Renal cortex interstitium (tissue), 15 donors: ENCODE measurements at places on chromosomes 1 and 21.

DNA sequence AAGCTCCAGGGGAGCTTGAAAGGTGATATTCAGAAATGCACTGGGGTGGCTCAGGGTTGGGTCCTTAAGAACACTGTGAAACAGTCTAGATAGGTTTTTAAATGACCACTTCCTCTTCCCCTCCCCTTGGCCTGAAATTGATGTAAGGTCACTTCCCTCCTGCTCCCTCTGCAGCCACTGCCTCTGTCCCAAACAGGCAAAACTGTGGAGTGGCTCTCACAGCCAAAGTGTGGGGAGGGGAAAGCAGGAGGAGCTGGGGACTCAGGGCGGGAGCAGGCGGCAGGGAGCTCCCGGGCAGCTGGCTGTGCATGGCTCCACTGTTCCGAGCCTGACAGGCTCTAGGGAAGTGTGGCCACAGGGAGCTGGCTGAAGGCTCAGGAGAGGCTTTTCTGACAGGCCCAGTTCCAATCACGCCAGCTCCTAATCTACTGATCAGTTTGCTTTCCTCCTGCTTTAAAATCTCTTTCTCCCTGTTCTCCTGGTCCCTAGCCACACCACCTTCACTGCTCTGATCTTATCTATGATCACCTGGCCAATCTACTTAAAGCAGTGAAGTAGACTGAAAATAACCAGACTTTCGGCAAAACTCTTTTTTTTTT lies 5.1 kb upstream of the CSRP1 start:
- DNase-seq, result no peak

- DNase-seq, result no peak
These were observed 1.7 kb downstream of the LIN28A start for GRCh38 chr1:26412180-26412840.

GRCh38 chr1:77134359-77134758 lies 84.9 kb downstream of the PIGK start:
- no peak for DNase-seq

DNA sequence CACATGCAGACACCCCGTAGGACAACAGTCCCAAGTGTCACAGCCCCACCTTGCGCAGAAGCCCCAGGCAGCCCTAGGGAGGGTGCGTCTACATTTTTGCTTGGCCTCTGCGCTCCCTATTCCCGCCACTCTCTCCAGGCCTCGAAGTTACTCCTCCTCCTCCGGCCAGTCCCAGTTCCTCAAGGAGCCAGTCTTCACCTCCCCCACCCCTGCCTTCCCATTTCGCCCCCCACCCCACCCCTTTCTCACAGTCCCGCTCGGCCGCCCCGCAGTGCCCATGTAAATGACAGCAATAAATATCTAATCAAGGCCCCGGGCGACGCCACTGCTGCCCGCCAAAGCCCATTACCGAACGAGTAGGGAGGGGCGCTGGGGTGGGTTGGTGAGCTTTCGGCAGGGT lies 3.2 kb downstream of the DMBX1 start:
- no peak for DNase-seq

- DNase-seq, result no peak
These were observed 3.6 kb downstream of the KCNJ6 start for GRCh38 chr21:37912616-37913015.

DNA sequence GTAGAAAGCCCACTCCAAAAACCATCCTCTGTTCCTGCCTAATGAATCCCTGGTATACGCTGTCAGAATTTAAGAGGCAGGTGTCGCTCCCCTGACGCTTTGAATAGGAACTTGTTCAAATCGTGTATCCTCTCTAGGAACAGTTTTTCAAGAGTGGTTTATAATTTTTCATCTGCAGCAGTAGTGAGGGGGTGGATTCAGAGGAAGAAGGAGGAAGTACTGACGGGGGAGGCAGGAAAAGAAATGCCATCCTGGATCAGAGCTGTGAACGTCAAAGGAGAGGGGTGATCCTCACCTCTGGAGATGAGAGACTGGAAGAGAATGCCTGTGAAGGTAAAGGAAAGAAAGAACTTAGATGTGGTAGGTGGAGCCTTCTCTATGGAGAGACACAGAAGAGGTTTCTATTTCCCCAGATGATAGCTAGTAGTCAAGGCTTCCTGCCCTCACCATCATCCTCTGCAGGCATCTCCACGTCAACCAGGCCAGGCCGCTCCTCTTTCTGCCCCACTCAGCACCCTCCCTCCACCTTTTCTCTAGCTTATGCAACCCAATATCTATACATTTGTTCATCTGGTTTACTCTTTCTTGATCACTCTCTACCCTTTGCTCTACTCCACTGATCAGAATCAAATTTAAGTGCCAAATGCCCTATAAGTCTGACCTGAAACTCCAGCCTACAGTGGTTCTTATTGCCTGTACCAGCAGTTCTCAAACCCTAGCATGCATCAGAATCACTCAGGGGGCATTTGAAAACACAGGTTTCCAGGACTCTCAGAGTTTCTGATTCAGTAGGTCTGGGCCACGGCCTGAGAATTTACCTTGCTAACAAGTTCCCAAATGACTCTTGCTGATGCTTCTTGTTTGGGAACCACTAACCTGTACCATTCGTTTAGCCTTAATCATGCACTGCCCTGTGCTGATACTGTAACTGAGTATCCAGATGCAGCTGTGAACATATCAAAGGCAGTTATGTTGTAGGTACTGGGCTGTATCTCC lies 13.1 kb upstream of the BCL9 start:
- DNase-seq, result no peak
